Posterior cingulate gyrus (tissue), 11 donors: ENCODE measurements at places on chromosomes 12 and 14.

DNA sequence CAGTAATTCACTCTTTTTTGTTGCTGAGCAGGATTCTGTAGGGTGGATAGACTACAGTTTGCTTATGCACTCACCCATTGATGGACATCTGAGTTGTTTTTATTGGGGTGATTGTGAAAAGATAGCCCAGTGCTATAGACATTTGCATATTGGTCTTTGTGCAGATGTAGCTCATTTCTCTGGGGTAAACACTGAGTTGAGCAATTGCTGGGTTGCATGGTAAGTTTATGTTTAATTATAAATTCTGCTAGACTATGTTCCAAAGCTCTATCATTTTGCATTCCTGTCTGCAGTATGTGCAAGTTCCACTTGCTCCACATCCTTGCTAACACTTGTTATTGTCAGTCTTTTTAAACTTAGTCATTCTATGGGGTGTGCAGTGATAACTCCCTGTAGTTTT, 65.4 kb upstream of the RFLNA start:
- no peak for DNase-seq

- DNase-seq, result no peak
Measured at GRCh38 chr12:82648259-82648909, 38.3 kb upstream of the TMTC2 start.

- DNase-seq, result no peak
Measured at GRCh38 chr12:115341442-115341841, 657.5 kb upstream of the TBX3 start.

- DNase-seq, result no peak
Measured at GRCh38 chr14:105030194-105030593, 9.3 kb upstream of the CDCA4 start.

GRCh38 chr12:47868041-47868440, 36.8 kb downstream of the VDR start:
- no peak for DNase-seq

DNA sequence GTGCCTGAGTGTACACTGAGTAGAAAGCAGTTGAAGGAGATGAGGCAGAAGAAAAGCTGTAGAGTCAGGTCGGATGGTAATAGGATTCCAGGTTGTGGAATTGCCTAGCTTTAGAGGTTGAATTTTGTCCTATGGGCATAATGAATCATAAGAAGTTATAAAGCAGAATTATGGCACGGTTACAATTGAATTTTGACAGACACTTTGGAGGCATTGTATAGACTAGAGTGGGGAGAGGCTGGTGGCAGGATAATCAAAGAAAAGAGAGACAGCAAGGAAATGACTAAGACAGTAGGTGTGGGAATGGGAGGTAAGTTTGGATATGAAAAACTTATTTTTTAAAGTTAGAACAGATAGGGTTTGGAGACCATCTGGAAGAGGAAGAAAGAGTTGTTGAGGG, 102.6 kb downstream of the NTN4 start:
- no peak for DNase-seq

DNA sequence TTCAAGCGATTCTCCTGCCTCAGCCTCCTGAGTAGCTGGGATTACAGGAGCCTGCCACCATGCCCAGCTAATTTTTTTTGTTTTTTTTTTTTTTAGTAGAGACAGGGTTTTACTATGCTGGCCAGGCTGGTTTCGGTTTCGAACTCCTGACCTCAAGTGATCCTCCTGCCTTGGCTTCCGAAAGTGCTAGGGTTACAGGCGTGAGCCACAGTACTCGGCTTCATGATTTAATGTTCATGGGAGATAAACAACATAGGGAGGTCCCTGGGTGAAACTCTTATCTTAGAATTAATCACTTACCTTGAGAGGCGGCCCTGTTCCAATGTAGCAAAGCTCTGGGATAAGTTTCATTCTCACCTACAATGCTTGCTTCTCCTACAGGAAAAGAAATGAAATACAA, 48.3 kb downstream of the SEL1L start:
- no peak for DNase-seq

DNA sequence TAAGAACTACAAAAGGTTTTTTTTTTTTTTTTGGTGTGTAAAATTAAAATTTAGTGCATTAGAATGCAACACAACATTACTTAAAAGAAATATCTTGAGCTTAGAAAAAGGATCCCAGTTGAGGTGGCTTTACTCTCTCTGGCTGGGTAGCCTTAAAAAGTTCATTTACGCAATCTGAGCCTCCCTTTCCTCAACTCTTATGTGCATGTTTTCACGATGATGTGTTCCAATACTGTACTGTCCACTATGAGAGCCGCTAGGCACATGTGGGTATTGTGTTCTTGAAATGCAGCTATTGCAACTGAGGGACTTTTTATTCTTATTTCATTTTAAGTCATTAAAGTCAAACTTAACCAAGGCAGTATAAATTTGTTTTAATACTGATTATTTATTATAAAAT, 460.9 kb upstream of the SYT1 start:
- no peak for DNase-seq

GRCh38 chr14:73227812-73228781, 9.2 kb upstream of the PAPLN start:
- no peak for DNase-seq

DNA sequence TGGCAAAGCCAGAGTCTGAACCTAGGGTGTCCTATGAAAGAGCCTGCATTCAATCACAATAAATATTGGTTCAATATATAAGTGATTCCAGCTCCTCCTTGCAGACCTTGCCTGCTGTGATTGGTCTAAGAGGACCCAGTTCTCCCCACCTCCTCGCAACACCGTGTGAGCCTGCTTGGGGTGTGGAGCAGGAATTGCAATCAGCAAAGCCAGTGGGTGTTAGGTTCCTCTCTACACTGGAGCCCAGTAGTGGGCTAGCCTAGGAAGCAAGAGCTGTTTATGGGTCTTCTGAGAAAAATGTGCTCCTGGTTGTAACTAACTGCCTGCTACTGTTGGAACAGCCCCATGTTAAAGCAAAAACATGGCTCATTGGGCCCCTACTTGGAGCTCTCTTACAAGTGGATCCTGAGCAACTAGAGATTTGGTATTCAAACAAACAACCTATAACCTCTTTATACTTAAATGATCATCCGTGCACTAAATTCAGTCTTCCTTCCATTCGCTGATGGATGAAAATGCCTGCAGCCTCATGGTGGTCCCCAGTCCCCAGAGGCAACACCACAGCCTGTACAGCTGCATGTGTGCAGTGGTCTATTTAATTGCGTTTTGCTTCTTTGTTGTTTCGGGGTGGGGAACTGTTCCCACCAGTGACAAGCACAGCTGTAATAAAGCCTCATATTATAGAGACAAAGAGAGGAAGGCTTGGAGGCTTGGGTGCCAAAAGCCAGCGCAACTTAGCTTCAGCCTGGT, 3.7 kb upstream of the SELPLG start:
- no peak for DNase-seq

DNA sequence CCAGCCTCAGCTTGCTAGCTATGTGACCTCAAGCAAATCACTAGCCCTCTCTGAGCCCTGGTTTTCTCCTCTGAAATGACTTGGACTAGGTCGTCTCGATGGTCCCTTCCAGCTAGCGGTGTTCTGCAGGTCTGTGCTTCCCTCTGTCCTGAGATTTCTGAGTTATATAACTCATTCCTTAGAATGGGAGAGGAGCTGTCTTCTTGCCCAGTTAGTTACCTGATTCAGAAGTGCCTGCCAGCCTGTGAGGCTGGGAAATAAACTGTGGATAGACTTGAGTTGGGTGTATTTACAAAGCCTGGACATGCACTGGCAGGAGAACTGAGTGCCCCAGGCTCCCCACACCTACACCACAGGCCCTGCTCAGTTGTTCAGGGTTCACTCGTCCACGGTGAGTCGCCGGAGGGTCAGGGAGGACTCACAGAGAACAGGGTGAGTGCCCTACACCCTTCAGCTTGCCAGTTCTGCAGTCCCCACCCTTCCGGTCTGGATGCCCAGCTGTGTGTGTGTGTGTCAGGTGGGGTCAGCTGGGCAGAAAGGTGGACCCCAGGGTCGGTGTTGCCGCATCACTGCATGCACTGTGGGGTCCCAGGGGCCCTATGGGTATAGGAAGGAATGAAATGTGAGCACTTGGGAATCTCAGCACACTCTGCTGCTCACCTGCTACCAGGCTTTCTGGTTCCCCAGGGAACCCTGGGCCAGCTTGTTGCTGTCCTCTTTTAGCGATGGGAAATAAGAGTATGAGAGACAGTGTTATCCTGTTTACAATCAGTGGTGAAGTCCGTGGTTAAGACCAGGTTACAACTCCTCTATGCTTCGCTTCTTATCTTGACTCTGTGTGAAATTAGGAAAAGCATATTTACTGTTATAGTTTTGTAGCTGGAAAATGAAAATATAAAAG, 348.2 kb downstream of the DPF3 start:
- DNase-seq, result no peak

DNA sequence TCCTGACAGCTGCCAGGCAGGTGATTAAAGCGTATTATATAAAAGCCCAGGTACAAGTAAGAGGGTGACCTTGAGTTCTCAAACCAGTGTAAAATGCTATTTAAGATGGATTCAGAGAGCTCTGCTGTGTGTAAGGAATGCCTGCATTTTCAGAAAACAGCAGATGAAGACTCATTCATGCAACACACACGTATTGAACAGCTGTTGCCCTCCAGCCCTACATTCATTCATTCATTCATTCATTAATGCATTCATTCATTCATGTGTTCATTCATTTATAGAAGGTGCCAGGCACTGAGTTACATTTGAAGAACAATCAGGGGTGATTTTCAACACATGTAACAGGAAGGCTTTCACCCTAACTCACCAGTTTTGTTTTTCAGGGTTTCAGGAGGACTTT, 27.4 kb upstream of the ELK3 start:
- DNase-seq, result no peak

- no peak for DNase-seq
Measured at GRCh38 chr12:116804051-116804450, 65.9 kb downstream of the RNFT2 start.

DNA sequence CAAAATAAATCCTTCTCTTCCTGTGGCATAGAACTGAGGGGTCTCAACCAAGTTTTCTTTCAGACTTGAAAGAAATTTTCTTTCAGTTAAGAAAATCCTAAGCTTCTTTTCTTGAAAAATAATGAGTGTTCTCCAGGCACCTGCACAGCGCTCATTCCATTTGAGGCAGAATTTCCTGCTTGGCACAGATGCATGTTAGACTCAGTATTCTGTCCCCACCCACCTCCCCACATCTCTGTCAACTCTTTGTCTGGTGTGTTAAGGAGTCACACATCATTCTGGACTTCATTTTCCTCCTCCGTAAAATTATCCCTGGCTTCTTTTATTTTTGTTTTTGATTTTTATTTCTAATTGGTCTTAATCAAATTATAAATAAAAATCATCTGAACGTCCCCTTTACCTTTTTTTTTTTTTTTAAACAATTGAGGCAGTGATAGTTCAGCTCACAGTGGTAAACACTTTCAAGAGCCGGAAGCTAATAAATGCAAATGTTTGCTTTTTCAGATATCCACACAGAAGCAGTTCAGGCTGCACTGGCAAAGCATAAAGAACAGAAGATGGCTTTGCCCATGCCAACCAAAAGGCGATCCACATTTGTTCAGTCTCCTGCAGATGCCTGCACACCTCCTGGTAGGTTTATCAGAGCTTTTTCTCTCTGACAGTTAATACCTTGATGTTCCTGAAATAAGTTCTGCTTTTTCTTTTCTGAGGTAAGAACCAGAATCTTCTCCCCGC, 104.0 kb upstream of the ATF1 start:
- no peak for DNase-seq

- DNase-seq, result no peak
Measured at GRCh38 chr14:66378712-66379505, 107.3 kb upstream of the CCDC196 start.

GRCh38 chr12:49340971-49341776, 4.2 kb upstream of the C1QL4 start:
- DNase-seq, result no peak

- no peak for DNase-seq
Measured at GRCh38 chr12:81377771-81378170, 299.9 kb downstream of the ACSS3 start.

DNA sequence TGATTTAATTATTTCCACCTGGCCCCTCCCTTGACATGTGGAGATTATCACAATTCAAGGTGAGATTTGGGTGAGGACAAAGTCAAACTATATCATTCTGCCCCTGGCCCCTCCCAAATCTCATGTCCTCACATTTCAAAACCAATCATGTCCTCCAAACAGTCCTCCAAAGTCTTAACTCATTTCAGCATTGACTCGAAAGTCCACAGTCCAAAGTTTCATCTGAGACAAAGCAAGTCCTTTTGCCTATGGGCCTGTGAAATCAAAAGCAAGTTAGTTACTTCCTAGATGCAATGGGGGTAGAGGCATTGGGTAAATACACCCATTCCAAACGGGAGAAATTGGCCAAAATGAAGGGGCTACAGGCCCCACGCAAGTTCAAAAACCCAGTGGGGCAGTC, 31.1 kb upstream of the SPATA7 start:
- DNase-seq, result no peak

DNA sequence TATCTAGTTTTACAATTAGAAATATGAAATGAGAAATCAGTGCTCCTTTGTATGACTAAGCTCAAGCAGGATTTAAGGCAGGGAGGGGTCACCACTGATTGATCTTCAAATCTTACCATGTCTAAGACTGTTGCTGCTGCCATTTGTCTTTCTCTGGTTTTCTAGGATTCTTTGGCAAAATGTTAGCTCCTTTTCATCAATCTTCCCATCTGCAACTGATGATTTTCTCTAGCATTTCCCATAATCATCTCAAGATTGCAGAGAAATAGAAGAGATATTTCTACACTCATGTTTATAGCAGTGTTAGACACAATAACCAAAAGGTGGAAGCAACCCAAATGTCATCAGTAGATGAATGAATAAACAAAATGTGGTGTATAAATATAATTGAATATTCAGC, 175.0 kb downstream of the RAD51B start:
- DNase-seq, result no peak

DNA sequence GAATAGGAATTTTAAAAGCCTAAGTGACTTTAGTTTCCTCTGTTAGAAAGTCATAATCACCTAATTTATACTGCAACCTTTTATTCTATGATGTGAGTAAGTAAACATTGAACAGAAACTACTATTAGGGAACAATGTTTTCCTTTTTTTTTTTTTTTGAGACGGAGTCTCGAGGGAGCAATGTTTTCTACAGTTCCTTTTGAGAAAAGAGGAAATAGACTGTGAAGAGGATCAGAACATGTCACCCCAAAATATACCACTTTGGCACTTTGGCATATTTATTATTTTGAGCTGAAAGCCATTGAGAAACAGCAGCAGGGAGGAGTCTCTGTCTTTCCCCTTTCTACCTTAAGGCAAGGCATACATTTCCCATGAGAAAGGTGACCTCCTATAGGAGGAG, 162.7 kb upstream of the CNOT2 start:
- DNase-seq, result no peak

DNA sequence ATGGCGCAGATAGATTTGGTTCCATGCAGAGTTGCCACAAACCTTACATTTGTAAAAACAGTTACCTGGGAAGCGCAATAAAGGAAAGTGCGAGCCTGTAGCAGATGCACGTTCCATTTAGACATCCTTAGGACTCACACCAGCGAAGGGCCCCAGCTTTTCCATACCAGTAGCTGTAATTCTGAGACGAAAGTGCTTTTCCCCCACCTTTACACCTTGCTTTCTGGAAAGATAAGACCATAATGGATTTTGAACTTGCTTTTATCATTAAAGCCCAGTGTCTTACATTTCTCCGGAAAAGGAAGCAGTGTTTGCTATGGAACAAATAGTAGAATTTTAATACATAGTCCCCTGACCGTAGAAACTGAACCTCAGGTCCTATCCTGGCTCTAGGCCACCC, 616 bp upstream of the CCDC77 start:
- DNase-seq, result no peak

- no peak for DNase-seq
Measured at GRCh38 chr12:120214626-120215356, 13.9 kb upstream of the RPLP0 start.

- no peak for DNase-seq
Measured at GRCh38 chr12:52517888-52518287, 2.3 kb downstream of the KRT5 start.
